ENCODE measurements at places on chromosomes 5 and 9. TPM values are rescaled to one million over a fixed set of nuclear protein-coding genes. Genes with fewer than 3 reads are reported as not detected.

Gene SPATA6L
- total RNA-seq = 14.3 TPM

Gene CCDC192
- total RNA-seq = 1.2 TPM

Gene CTSV
- total RNA-seq = 2.5 TPM

Gene SV2C
- 25.3 TPM for total RNA-seq

Gene RRAGA
- total RNA-seq = 67.4 TPM

Gene RNF183
- 0.16 TPM for total RNA-seq

Gene SHC3
- total RNA-seq = 10.8 TPM

Gene CDC25C
- total RNA-seq = 0.50 TPM

Gene GZMA
- not detected for total RNA-seq

Gene NIPSNAP3A
- total RNA-seq = 15.6 TPM

Gene DRD1
- total RNA-seq = 2.6 TPM

Gene PIP5KL1
- not detected for total RNA-seq

Gene DMGDH
- total RNA-seq = 6.0 TPM

Gene FREM1
- 5.2 TPM for total RNA-seq

Gene ARL14EPL
- total RNA-seq = not detected

Gene CIZ1
- total RNA-seq = 72.8 TPM

Gene AJM1
- total RNA-seq = 3.1 TPM

Gene TMEM215
- total RNA-seq = 0.46 TPM

Gene KCNV2
- 1.1 TPM for total RNA-seq

Gene DMRTA1
- 0.20 TPM for total RNA-seq

Gene CARTPT
- total RNA-seq = not detected

Gene HTR1A
- not detected for total RNA-seq

Gene CBY3
- total RNA-seq = 2.0 TPM

Gene GDF9
- total RNA-seq = 0.86 TPM

Gene PCDHB6
- not detected for total RNA-seq

Gene FGF10
- not detected for total RNA-seq

Gene PCSK1
- 0.43 TPM for total RNA-seq

Gene KIF24
- 6.1 TPM for total RNA-seq

Gene RANBP17
- 12.6 TPM for total RNA-seq

Gene ZFP37
- total RNA-seq = 12.4 TPM

Gene PHYHD1
- 0.16 TPM for total RNA-seq

Gene ACTBL2
- total RNA-seq = not detected

Gene IER5L
- 3.8 TPM for total RNA-seq

Gene RBM27
- 25.7 TPM for total RNA-seq

Gene ZNF879
- 6.4 TPM for total RNA-seq

Gene GABRA6
- 0.49 TPM for total RNA-seq

Gene RANBP6
- 24.8 TPM for total RNA-seq

Gene FGF1
- total RNA-seq = 0.21 TPM

Gene TBC1D9B
- total RNA-seq = 101 TPM

Gene PCDHGA10
- total RNA-seq = 5.4 TPM

Gene AIF1L
- 5.4 TPM for total RNA-seq

All from motor neuron (in vitro differentiated cells).